ENCODE measurements at places on chromosomes 5 and 9.

DNA sequence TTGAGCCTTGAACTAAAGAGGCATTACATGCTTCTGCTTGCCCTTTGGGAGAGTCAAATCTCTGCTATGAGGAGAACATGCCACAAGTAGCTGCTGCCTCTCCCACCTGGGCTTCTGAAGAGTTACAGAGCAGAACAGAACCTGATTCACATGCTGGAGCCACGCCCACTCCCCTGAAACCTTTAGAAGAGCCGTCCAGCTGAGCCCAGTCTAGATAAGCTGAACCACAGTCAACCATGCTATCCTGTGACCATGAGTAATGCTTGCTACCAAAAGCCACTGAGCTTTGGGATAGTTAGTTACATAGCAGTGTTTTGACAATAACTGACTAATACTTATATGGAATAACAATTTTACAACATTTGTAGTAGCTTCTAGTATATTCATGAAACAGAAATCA lies 111.0 kb upstream of the VCAN start:
- no peak for DNase-seq

DNA sequence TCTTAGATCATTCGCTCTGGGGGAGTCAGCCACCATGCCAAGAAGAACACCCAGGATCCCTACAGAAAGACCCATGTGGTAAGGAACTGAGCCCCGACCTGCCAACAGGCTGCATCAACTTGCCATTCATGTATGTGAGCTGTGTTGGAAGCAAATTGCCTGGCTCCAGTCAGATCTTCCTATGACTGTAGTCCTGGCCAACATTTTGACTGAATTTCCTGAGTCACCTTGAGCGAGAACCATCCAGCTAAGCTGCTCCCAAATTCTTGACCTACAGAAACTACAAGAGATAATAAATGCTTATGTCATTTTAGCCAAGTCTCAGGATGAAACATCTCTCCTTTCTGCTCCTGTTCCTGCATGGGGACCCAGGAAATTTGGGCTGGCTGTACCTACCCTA lies 40.0 kb upstream of the SLC44A1 start:
- no peak for DNase-seq

DNA sequence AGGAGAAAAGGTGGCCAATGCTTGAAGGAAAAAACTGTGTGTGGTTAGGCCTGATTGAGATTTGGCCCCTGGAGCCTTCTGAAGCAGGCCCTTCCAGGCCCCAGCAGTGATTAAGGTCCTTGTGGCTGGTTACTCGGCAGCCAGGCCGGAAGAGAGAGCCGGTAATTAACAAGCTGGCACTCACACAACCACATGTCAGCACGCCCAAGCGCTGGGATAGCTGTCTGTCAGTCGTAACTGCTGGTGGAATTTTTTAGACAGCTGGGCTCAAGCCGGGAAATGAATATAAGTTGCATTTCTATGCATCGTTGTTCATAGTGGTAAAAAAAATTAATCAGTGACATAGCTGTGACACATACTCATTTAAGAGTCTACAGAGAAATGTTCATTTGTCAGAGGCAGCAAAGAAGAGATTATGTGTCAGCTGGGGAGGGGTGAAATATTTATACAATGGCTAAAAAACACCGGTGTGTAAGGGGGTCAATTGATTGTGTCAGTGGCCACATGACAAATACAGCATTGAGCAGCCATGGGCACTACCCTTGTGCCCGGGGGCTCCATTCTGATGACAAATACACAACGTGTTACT lies 13.7 kb upstream of the ARAP3 start:
- DNase-seq, result no peak

- no peak for DNase-seq
Observed at GRCh38 chr5:167745868-167746267, 545.6 kb upstream of the WWC1 start.

DNA sequence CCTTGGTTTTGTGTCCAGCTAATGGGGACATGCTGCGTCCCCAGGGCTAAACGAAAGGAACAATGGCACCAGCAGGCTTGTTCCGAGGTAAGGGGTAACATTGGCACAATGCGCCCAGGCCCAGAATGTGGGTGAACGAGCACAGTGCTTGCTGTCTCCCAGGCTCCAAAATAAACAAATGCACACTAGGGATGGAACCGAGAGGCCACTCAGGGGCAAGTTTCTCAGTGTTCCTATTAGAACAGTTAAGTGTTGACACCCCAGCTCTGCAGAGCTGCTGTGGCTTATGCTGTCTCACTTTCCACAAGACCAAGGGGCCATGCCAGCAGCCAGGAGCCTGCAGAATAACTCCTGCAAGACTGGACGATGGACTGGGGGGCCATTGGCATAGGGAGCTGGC lies 492.4 kb downstream of the GADD45G start:
- no peak for DNase-seq

GRCh38 chr5:107574287-107574686 lies 96.5 kb downstream of the EFNA5 start:
- no peak for DNase-seq

- DNase-seq, result no peak
Observed at GRCh38 chr5:14441641-14442040, 140.0 kb upstream of the OTULINL start.

GRCh38 chr9:113646491-113646890 lies 183.0 kb downstream of the RGS3 start:
- peak; percentile 3 for DNase-seq

GRCh38 chr5:1125030-1125357 lies 13.1 kb upstream of the SLC12A7 start:
- no peak for DNase-seq

DNA sequence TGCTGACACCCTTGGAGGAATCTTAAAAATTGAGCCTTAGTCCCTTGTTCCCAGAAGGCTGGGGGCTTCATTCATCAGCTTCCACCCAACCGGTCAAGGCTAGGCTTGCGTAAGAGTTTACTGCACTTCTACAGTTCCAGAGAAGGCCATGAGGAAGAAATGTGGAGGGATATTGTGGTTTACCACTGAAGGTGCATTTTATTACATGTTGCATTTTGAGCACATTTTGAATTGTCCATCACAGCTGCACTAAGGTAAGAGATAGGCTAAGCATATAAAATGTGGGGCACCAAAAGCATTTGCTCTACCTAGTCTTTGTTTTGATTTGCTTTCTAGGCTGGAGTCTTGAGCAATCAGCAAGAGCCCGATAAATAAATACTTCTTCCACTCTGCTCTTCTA lies 167.1 kb upstream of the PAPPA start:
- no peak for DNase-seq

DNA sequence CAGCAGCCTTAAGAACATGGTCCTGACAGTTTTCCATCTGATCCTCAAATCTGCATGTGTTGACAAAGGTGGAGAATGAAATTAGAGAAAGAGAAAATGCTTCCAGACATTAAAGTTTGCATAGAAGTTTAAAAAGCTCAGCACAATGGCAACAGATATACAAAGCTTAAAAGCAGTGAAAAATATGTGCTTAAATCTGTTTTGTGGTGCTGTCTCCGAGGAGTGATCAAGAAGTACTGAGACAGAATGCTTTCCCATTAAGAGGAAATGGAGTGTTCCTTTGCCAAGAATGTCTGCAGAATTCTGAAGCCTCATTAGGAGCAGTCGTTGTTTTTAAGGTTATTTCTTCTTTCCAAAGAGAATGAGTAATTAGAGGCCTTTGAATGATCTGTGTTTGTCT lies 131.4 kb downstream of the MCTP1 start:
- no peak for DNase-seq

- no peak for DNase-seq
Observed at GRCh38 chr5:75484605-75485004, 26.8 kb downstream of the CERT1 start.

- no peak for DNase-seq
Observed at GRCh38 chr5:133520062-133520461, 92.3 kb downstream of the FSTL4 start.
